ENCODE measurements at places on chromosomes 6 and 20.

GRCh38 chr6:152909241-152909640, 73.6 kb downstream of the FBXO5 start:
- no peak for DNase-seq

GRCh38 chr20:21151791-21152190, 25.9 kb downstream of the KIZ start:
- no peak for DNase-seq

GRCh38 chr6:137717074-137718073, 149.7 kb upstream of the TNFAIP3 start:
- DNase-seq: peak; percentile 66

- no peak for DNase-seq
Observed at GRCh38 chr20:35907017-35907701, 47.1 kb downstream of the SCAND1 start.

GRCh38 chr6:12047304-12047703, 35.2 kb downstream of the HIVEP1 start:
- DNase-seq: no peak

GRCh38 chr6:14974792-14975470, 270.9 kb upstream of the JARID2 start:
- DNase-seq: no peak

GRCh38 chr6:136511926-136512325, 38.3 kb downstream of the MAP7 start:
- no peak for DNase-seq

DNA sequence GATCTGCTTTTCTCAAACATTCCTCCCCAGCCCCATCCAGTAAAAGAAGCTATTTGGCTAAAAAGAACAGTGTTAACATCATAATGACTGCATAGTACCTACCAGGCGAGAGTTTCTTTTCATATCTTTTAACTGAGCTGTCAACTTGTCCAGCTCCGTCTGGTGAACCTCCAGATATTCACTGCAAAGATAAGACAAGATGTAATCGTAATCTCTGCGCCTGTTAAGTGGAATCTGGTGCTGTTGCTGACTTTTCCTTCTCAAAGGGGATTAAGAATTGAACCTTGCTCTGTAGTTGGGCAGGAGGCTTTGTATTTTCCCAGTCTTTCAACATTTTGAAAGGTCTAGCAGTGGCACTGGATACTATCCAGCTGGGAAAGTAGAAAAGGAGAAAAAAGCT, 63.0 kb downstream of the RIPOR2 start:
- DNase-seq: no peak

Data from activated CD8-positive, alpha-beta memory T cell treated with anti-CD3 and anti-CD28 coated beads for 24 hours (primary cell).